ENCODE measurements at places on chromosomes 6 and 20. TPM values are rescaled to one million over a fixed set of nuclear protein-coding genes. Genes with fewer than 3 reads are reported as not detected.
A peak's percentile ranks its signal among the peaks of the same experiment; 100 is the strongest.

THBS2 gene
- total RNA-seq, result 44.7 TPM

GRCh38 chr6:150987371-150987828 is 121.9 kb downstream of the MTHFD1L start:
- DNase-seq, result no peak

GRCh38 chr20:20969701-20970280 is 136.4 kb downstream of the LINC00237 start:
- DNase-seq, result no peak

HCRTR2 gene
- total RNA-seq, result not detected

EXOC2 gene
- 90.1 TPM for total RNA-seq

DNA sequence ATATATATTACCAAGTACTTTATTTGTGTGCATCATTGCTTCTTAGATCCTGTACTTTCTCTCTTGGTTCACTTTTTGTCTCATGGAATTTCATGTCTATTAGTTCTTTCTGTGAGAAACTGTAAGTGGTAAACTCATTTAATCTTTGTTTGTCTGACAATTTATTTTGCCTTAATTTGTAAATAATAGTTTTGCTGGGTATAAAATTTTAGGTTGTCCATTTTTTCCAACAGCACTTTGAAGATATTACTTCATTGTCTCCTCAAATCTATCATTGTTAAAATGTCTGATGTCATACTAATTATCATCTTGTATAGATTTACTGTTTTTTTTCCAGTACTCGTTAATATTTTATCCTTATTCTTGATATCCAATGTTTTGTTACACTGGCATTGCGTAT is 205.2 kb upstream of the CDYL start:
- DNase-seq, result no peak

- DNase-seq, result no peak
These were observed 6.0 kb downstream of the TMEM30A start for GRCh38 chr6:75278474-75279077.

GRCh38 chr6:122068291-122068769 is 331.1 kb upstream of the HSF2 start:
- no peak for DNase-seq

OOEP gene
- total RNA-seq, result not detected

DNA sequence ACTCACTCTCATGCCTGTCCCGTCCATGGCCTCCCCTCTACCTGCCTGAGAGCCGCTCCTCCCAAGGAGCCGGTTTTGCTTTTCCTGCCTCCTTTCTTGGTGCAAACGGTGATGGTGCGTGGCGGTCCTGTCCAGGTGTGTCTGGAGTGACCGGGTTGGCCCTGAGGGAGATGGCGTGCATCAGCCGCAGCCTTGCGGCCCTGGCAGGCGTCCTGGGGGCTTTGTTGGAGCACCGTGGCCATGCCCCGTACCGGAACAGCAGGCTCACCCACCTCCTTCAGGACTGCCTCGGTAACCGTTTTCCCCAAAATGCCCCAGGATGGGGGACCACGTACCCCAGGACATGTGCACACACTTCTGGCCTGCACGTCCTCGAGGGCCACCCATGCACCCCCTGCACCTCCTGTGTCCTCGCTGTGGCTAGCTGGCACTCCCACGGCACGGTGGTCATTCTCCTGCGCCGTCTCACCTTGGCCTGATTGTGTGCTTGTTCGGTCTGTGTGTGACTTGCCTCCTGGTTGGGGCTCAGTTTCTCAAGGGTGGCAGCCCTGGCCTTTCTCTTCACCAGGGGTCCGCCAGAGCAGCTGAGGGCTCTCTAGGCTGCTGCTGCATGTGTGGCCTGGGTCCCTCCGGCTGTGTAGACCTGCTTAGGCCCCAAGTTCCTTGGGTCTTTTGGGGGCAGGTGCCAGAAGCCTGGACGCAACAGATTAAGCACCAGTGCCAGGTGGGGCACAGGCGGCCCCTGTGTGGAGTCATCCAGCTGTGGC is 36.4 kb downstream of the FRMD1 start:
- no peak for DNase-seq

- DNase-seq, result no peak
These were observed 16.6 kb downstream of the POPDC3 start for GRCh38 chr6:105163183-105163582.

GRCh38 chr6:132969196-132969595 is 154.8 kb downstream of the RPS12 start:
- DNase-seq, result peak; percentile 10

GRCh38 chr6:89033461-89033860 is 47.1 kb upstream of the PNRC1 start:
- DNase-seq, result no peak

ZFP64 gene
- 30.4 TPM for total RNA-seq

All from GM23338 (cell line).